Astrocyte (in vitro differentiated cells and primary cell): ENCODE measurements at places on chromosomes 6 and 20.

GRCh38 chr6:17865243-17865642 is 122.2 kb downstream of the KIF13A start:
- H3K4me3 ChIP-seq, result no peak overlapping the region
- peaks cover 51% of the 10 kb centered on the region for H3K4me1 ChIP-seq
- no peak for DNase-seq
- no peaks in the 10 kb centered on the region for H3K27me3 ChIP-seq

DNA sequence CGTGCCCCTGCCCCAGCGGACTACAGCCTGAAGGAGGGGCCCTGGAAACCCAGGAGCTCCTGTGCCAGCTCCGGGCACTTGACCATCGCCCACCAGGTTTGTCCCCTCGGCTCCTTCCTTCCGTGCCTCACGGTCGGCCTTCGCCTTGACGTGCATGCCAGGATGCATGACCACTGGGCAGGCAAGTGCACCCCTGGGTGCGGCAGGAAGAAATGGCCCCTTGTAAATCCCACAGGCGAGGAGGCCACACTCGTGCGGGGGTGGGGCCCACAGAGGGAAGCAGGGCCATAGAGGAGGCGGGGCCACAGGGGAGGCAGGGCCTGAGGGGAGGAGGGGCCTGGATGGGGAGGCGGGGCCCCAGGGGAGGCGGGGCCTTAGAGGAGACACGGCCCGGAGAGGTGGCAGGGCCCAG is 81.7 kb downstream of the YTHDF1 start:
- H3K4me1 ChIP-seq, result no peaks in the 10 kb centered on the region
- H3K27me3 ChIP-seq, result peaks cover 22% of the 10 kb centered on the region
- no peak for DNase-seq
- no peak overlapping the region for H3K27ac ChIP-seq
- no peak overlapping the region for H3K4me3 ChIP-seq

DNA sequence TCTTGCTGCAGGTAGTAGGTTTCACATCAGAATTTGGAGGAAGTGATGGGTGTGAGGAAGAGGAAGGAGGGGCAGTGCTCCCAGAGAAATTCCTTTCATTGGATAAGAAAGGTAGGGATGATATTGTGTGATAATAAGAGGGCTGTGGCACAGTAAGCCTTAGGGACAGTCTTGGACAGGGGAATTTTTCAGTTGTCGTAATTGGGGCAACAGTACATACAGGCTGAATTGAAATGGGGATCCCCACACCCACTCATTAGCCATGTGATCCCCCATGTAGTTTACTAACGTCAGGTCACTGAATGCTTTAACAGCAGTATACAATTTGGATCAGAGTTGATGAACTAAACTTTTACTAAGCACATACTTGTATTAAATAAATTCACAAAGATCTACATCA is 79.4 kb downstream of the FOXO3 start:
- no peak overlapping the region for H3K27ac ChIP-seq
- H3K4me3 ChIP-seq, result no peak overlapping the region
- H3K27me3 ChIP-seq, result no peaks in the 10 kb centered on the region

DNA sequence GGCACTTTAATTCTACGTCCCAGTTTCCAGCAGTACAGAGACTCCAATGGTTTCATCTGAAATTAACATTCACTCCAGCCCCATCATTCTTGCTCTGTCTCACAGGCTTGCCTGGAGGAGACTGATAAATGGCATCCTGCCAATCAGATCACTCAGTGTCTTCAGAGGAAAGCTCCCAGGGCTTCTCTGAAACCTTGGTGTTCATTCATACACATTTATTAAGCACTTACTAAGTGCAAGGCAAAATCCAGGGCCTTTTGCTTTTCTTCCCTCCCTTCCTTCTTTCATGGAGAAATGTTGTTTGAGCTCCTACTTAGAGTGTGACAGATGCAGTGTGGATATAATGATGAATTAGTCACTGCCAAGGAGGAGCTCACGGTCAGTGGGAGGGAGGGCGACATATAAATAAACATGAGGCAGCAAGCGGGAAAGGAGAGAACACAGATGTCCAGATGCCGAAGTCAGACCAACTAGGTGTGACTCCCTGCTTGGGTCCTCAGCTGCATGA is 106.7 kb upstream of the DTNBP1 start:
- H3K36me3 ChIP-seq, result no peaks in the 10 kb centered on the region
- no peaks in the 10 kb centered on the region for H3K4me1 ChIP-seq
- H3K27me3 ChIP-seq, result peaks cover 2% of the 10 kb centered on the region
- peak; percentile 2 for DNase-seq

- H3K4me3 ChIP-seq, result peak overlapping the region; percentile 97
- H3K27me3 ChIP-seq, result no peaks in the 10 kb centered on the region
- H3K36me3 ChIP-seq, result no peaks in the 10 kb centered on the region
- peak overlapping the region; percentile 70 for H3K27ac ChIP-seq
- no peak for DNase-seq
These were observed 651 bp upstream of the CCND3 start for GRCh38 chr6:41942067-41942851.

- H3K27me3 ChIP-seq, result no peaks in the 10 kb centered on the region
- peak overlapping the region; percentile 59 for H3K4me3 ChIP-seq
- peaks cover 32% of the 10 kb centered on the region for H3K4me1 ChIP-seq
- no peak for DNase-seq
- no peaks in the 10 kb centered on the region for H3K36me3 ChIP-seq
These were observed 672 bp downstream of the PREX1 start for GRCh38 chr20:48826883-48827771.
